AML-193 (cell line): ENCODE measurements at places on chromosomes 5 and 9.

GRCh38 chr5:84181093-84181492 lies 203.6 kb downstream of the EDIL3 start:
- DNase-seq = no peak

DNA sequence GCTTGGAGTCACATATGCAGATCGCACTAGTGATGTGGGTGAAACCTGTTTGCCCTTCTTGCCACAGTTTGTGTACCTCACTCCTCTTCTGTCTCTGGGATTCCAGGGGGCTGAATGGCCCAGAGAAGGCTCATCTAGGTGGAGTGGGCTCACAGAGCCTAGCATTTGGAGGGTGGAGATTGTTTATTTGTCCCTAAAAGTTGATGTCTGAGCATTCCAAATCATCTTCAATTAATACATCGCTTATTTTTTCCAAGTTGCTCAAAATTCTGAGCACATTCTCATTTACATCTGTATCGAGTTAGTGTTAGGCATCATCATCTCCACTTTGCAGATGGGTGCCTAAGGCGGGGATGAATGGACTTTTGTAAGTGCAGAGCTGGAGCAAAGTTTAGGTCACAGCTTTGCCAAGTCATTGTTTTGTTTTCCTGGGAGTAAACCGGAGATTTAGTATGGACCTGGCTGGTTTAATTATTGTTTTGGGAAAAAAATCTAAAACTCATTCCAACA lies 2.0 kb downstream of the ABL1 start:
- DNase-seq = no peak

- no peak for DNase-seq
Observed at GRCh38 chr9:38233796-38234355, 158.6 kb upstream of the ALDH1B1 start.

- no peak for DNase-seq
Observed at GRCh38 chr9:5994493-5994892, 20.9 kb downstream of the RANBP6 start.

DNA sequence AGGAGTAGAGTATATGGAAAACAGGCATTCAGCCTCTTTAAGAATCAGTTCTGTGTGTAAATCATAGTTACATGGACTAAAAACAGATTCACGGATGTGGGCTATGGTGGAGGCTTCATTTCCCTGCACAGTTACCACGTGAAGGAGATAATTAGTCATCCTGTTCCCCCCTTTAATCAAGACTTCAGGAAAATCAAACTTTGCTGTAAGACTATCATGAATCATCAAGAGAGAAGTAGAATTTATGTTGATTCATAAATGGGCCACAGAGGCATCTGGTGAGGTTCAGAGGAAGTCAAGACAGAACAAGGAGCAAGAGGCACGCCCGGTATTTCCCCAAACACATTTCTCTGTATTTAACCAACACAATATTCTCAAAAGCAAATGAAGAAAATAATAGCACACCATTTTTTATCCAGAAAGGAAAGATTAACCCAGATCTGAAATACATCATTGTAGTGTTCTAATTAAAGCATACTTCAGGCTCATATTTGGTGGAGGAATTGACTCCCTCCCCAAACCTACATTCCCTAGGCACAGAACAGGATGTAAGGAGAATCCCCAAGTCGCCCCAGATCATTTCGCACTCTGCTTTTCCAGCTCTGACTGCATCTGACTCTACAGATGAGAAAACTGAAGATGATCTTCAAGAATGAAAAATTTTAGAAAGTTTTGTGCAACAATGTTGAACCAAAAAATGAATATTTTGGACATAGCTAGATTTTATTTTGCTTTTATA lies 175.8 kb upstream of the GAS1 start:
- DNase-seq = no peak

DNA sequence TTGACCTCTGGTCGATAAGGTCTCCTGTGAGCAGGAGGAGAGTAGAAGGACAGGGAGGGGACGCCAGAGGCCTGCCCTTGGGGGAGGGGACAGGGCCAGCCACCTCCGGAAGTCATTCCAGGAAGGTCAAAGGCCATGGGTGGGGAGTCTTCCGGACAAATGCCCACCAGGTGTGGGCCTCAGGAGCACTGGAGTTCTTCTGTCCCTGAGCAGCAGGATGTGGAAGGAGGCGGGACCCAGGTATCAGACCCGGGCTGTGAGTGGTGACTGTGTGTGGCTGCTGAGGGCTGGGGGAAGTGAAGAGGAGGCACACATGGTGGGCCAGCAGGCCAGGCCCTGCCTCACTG lies 13.9 kb downstream of the FGF18 start:
- DNase-seq = no peak

DNA sequence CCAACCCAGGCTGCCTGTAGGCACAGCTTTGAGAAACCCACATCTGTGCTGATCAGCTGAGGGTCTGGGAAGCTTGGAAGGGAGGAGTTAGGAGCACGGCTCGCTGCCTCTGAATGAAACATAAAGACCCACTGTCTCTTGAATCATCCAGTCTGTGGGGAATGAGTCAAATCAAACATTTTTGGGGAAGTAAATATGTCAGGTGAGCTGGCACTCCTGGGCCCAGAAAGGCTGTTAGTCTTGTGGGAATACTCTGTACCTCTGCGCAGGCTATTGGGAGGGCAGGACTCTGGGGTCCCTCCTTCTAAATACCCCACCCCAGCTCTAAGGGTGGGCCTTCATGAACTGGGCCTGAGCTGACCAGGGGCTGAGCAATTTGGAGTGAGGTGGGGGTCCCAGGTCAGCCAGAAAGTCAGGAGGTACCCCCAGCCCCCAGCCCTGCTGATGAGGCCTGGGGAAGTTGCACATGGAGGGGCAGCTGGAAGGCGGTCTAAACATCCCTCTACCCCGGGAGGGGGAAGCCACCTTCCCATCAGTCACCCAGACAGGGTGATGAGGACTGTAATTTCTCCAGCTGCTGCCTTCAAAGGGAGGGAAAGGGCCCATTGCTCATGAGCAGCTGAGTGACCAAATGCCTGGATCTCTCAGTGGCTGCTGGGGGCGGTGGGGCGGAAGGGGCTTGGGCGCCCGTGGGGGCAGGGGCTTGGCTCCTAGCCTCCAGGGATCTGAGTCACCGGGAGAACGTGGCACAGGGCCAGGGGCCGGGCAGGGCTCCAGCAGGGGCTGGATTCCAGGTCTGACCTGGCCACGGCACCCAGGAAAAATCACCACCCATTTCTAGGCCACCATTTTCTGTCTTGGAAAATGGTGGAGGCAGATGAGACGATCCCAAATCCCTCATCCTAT lies 10.8 kb downstream of the FIBCD1 start:
- no peak for DNase-seq

- no peak for DNase-seq
Observed at GRCh38 chr5:181086026-181086883, 44.7 kb downstream of the OR2V1 start.
